ENCODE measurements at places on chromosomes 1 and 21.

DNA sequence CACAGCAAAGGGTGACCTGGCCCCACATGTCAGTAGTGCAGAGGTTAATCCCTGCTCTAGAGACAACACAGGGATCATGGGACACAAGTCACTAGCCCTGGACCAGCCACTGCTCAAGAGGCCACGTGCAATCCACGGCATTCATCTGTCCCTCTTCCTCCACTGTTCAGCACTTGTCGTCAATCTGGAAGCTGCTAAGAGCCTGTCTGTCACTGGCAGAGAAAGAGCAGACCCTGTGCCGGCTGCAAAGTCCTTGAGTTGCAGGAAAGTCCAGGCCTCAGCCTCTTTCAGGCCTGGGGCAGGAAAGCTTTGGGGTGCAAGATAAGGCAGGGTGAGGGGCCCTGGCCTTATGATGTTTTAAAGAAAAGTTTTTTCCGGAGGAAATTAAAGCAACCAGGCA, 16.7 kb downstream of the CELA2B start:
- no peak for DNase-seq

GRCh38 chr1:19643602-19644394, at the start of gene NBL1:
TSS of gene NBL1 (plus strand) at chr1:19644311. CDS start at chr1:19655031, 10,720 bp downstream.
- peak; percentile 44 for DNase-seq

- DNase-seq = no peak
Observed at GRCh38 chr1:39833121-39833520, 44.5 kb upstream of the BMP8B start.

DNA sequence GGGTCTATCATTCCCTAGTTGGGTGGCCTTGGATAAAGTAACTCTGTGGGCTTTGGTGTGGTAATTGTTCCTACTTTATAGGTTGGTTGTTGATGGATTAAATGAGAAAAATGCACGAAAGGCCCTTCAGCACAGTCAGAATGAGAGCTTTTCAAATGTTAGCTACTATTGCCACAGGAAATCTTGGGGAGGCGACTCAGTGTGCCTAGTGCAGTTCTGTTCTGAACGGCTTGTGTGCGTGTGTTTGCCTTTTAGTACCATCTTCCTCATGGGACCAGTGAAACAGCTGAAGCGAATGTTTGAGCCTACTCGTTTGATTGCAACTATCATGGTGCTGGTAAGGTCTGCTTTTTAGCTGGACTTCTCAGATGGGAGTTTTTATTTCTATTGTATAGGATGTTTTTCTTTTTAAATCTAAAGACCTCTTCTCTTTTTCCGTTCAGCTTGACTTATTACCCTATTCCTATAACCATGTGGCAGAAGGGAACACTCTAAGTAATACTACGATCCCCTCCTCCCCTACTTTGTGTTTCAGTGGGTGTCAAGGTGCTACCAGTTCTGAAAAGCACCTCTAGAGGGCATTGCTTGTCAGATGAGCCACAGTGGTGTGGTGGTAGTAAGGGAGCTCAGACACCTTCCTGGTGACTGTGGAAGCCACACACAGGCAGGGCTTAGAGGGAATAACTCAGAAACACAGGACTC, 9.2 kb downstream of the SFT2D2 start:
- DNase-seq = no peak

GRCh38 chr1:211643324-211644212, 31.9 kb downstream of the NEK2 start:
- no peak for DNase-seq

DNA sequence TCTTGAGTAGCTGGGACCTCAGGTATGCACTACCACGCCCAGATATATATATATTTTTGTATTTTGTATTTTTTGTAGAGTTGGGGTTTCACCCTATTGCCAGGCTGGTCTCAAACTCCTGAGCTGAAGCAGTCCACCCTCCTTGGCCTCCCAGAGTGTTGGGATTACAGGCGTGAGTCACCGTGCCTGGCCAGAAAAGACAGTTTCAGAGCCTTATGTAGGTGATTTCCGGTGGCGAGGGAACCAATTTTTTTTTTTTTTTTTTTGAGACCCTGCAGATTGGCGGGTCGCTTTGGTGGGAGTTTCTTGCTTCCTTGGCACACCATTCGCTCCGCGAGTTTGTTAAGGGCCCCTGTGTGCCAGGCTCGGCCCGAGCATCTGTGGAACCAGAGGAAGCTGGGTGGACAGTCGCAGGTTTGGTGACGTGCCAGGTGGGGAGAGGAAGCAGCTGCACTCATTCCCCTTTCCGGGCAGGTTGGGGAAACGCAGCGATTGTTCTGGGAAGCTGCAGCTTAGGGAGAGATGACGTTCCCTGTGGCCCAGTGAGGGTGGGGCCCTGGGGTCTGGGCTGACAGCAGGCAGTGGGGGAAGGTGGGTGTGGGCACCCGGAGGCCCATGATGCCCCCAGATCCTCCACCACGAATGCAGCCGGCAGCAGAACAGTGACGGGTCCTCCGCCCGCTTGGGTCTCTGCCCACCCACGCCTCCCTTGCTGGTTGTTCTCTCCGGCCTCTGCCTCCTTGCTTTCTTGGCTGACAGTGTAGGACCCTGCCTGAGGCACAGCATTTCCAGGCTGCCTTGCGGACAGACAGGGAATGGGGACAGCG, 25.1 kb downstream of the SPSB1 start:
- no peak for DNase-seq

DNA sequence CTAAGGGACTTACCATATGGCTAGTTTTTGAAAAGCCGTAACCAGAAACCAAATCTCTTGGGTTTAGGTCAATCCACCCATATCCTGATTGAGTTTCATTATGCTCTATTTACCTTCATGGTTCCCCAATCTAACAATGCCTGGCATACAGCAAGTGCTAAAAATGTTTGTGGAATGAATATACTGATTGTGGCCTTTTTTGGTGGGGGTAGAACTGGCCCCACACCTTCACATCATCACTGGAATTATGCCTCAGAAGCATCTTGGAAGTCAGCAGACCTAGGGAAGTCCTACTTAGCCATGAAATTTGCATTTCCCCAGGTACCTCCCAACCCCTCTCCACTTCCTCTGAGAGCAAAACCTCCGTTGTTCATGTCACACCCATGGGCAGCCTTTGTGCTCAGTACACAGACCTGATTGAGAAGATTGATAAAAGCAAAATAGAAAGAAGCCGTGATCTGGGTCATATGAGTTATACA, 17.8 kb upstream of the SLAMF1 start:
- no peak for DNase-seq

DNA sequence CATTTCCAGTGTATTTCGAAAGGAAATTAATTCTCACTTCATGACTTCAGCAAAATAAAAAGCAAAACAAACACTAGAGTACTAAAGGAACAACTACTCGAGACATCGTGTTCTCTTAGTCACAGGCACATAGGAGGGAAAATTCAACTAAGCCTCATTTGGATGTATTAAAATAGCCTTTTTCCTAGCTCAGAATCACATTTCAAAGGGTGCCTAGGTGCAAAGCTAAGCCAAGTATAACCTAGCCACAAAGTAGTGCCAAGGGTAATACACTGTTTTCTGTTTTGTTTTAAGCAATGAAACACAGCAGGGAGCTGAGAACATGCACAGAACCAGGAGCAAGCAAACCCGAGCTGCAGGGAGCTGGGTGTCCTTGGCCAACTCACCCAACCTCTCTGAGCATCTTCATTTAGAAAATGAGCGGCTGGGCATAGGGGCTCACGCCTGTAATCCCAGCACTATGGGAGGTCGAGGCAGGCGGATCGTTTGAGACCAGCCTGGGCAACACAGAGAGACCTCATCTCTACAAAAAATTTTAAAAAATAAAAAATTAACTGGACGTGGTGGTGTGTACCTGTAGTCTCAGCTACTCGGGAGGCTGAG, 26.6 kb upstream of the ACBD6 start:
- DNase-seq = no peak
